A549 treated with GW870086 at 1 μM for 4 hours (cell line): ENCODE measurements at places on chromosomes 11 and 22. TPM values are rescaled to one million over a fixed set of nuclear protein-coding genes. Genes with fewer than 3 reads are reported as not detected.

The TRIM51 gene
- total RNA-seq: not detected in 5 replicates

The ANO1 gene
- 2.7 to 3.2 TPM (median 2.9 TPM) in 5 replicates for total RNA-seq

The CRYBB3 gene
- 0.19 TPM in 1 of 5 replicates, not detected in the others for total RNA-seq

The TMEM223 gene
- total RNA-seq: 18.0 to 29.5 TPM (median 28.1 TPM) in 5 replicates

The TUB gene
- total RNA-seq: 4.7 to 7.2 TPM (median 6.1 TPM) in 5 replicates

The MS4A6A gene
- total RNA-seq: not detected in 5 replicates

The SCGB2A2 gene
- total RNA-seq: not detected in 5 replicates

The MFRP gene
- total RNA-seq: not detected in 5 replicates
